ENCODE measurements at places on chromosomes 7 and 10. TPM values are rescaled to one million over a fixed set of nuclear protein-coding genes. Genes with fewer than 3 reads are reported as not detected.

The SEMA3A gene
- 18.1 TPM for total RNA-seq

The GRM3 gene
- not detected for total RNA-seq

The ADAM22 gene
- 1.8 TPM for total RNA-seq

The LIPM gene
- not detected for total RNA-seq

The FUOM gene
- total RNA-seq = 12.8 TPM

The RPP30 gene
- total RNA-seq = 29.8 TPM

The OR6B1 gene
- total RNA-seq = not detected

The HTR7 gene
- total RNA-seq = 22.9 TPM

The AFAP1L2 gene
- 0.05 TPM for total RNA-seq

The AIMP2 gene
- total RNA-seq = 37.1 TPM

The MCM7 gene
- total RNA-seq = 14.6 TPM

The ZNF716 gene
- not detected for total RNA-seq

The OPN1SW gene
- not detected for total RNA-seq

The BMPER gene
- total RNA-seq = 34.0 TPM

The ANXA8L1 gene
- 2.9 TPM for total RNA-seq

The GAD2 gene
- total RNA-seq = not detected

The FERD3L gene
- not detected for total RNA-seq

The AGBL3 gene
- total RNA-seq = 0.89 TPM

The C1QL3 gene
- total RNA-seq = under 0.01 TPM

The ZNF138 gene
- 6.1 TPM for total RNA-seq

The LLCFC1 gene
- not detected for total RNA-seq
